Right renal cortex interstitium (tissue), 3 donors: ENCODE measurements at places on chromosomes 5 and 9. TPM values are rescaled to one million over a fixed set of nuclear protein-coding genes. Genes with fewer than 3 reads are reported as not detected.

DNA sequence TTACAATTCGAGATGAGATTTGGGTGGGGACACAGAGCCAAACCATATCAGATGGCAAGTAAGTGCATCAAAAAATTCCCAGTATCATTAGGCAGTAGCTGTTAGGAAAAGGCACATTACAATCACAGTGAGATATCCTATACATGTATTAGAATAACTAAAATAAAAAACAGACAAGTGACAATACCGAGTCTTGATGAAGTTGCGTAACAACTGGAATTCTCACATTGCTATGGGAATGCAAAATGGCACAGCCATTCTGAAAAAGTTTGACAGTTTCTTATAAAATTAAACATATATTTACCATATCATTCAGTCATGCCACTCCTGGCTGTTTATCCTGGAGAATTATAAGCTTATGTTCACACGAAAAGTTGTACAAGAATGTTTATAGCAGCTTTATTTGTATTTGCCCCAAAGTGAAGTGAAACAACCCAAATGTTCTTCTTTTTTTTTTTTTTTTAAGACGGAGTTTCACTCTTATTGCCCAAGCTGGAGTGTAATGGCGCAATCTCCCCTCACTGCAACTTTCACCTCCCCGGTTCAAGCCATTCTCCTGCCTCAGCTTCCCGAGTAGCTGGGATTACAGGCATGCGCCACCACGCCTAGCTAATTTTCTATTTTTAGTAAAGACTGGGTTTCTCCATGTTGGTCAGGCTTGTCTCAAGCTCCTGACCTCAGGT is 93.1 kb upstream of the TLE1 start:
- no peak for DNase-seq

GRCh38 chr9:104386425-104387069 is 117.5 kb upstream of the OR13F1 start:
- DNase-seq, result peak; percentile 2

- DNase-seq, result no peak
Measured at GRCh38 chr5:17096952-17097695, 120.3 kb upstream of the BASP1 start.

Gene HAVCR2
- 8.0 TPM for polyA plus RNA-seq

- no peak for DNase-seq
Measured at GRCh38 chr9:3809724-3810123, 283.9 kb upstream of the RFX3 start.

DNA sequence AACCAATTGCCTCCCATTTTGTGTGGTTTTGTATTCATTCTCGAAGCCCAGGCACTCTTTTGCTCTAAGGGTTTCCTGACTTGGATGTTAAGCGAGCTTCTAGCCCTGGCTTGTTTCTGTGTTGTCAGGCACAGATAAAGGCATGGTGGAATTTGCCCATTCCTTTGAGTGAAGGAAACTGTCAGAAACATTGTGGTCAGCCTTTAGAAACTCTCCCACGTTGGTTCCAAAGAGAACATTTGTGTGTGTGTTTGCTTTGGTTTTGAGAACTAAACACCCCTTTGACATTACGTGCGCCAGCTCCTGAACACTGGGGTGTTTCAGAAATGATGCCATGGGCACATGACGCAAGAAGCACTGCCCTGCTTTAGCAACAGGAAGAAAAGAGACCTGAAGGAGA is 320.9 kb downstream of the NTRK2 start:
- no peak for DNase-seq

GRCh38 chr9:20186823-20187222 is 398.0 kb upstream of the SLC24A2 start:
- DNase-seq, result no peak

Gene OTP
- not detected for polyA plus RNA-seq

Gene PCDHA1
- polyA plus RNA-seq, result 0.06 TPM

Gene PCDHB8
- 4.2 TPM for polyA plus RNA-seq

GRCh38 chr9:121529237-121529987 is 29.8 kb upstream of the GGTA1 start:
- no peak for DNase-seq

DNA sequence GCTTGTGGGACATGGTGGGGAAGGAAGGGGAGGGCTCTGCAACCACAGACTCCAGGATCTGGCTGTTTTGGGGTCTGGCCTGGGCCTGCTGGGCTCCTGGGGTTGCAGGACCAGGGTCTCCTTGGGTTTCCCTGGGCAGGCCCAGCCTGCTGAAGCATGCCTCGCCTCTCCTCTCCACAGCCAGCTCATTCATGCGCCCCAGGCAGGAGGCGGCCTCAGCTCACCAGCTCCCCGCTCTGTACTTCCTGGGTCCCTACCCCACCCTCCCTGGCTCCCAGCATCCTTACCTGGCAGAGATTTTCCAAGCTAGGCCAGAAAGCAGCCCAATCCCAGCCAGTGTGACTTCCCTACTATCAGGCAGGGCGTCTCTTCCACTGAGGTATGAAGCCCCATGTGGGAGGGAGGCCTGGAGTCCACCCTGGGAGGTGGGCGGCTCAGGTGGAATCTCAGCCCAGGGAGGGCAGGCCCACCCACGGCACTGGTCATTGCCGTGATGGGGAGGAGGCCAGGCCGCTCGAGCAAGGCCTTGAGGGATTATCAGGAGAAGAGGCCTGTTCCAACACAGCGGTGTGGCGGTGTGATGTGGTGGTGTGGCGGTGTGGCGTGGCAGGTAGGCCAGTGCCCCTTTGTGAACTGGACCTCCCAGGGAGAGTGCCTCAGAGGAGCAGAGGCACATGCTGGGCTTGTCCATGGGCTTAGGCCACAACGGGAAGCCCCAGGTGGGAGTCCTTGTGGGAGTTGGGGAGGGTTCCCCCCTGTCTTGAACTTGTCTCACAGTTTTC is 103.4 kb downstream of the DAB2IP start:
- DNase-seq, result no peak

Gene LHX3
- polyA plus RNA-seq, result not detected
